HCT116 (cell line): ENCODE measurements at places on chromosomes 4 and X. TPM values are rescaled to one million over a fixed set of nuclear protein-coding genes. Genes with fewer than 3 reads are reported as not detected.

- DNase-seq = no peak
These were observed 245.0 kb upstream of the HTR2C start for GRCh38 chrX:114338870-114339269.

DNA sequence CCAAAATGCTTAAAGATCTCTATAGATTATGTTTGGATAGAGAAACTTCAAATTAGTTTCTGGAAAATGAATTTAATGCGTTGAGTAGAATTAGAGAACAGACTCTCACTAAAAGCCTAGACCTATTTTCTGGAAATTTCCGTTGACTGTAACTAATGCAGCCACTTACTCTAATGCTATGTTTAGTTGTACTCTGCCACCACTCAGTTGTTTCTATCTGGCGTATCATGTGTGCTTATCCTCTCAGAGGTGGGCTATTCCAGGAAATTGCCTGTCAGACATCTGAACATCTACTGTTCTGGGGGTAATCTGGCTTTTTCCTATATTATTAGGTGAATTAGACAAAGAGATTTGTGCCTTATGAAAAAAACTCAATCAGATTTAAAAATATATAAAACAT is 347.1 kb upstream of the FSTL5 start:
- DNase-seq = no peak

Gene LRIT3
- total RNA-seq = 0.47 TPM

- DNase-seq = no peak
These were observed 18.4 kb upstream of the ARMCX5 start for GRCh38 chrX:102580891-102581290.

DNA sequence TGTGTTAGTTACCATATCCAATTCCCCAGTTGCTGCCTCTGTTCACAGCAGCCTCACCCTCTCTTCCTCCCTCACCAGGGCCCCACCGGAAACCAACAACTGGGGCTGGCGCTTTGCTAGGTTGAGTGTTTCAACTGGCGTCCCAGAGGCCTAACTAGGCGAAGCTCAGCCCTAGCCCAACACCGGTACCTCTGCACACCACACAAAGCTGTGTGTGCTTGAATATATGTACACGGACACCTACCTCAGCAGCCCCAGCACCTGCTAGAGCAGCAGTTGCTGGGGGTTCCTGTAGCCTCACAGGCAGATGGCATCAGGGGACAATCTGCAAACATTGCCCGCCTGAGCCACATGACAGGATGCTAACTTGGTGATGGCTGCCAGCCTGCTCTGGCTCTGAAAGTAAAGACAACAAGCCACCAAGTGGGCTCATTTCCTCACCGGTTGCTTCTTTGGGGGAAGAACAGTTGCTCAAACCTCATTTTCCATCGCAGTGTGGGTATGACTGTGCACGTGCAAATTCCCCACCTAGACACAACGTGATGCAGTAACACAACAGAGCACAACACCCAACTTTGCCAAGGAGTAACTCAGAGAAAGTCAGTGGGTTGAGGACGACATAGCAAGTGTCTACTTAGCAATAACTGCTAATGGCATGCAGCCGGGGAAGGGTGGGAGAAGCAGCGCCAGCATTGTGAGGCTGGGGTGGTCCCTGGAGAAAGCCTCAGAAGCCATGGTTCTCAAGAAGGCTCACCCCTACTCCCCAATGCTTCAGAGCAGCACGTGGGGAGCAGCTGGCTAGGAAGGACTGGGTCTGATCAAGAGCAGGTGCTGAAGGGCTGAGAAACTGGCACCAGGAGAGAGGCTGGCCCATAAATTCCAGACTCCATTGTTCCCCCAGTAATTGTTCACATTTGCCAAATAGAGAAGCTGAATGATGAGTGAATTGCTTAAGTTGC is 139.5 kb downstream of the SH3KBP1 start:
- DNase-seq = no peak

- DNase-seq = no peak
These were observed 673.9 kb downstream of the SH3BGRL start for GRCh38 chrX:81875800-81876199.

DNA sequence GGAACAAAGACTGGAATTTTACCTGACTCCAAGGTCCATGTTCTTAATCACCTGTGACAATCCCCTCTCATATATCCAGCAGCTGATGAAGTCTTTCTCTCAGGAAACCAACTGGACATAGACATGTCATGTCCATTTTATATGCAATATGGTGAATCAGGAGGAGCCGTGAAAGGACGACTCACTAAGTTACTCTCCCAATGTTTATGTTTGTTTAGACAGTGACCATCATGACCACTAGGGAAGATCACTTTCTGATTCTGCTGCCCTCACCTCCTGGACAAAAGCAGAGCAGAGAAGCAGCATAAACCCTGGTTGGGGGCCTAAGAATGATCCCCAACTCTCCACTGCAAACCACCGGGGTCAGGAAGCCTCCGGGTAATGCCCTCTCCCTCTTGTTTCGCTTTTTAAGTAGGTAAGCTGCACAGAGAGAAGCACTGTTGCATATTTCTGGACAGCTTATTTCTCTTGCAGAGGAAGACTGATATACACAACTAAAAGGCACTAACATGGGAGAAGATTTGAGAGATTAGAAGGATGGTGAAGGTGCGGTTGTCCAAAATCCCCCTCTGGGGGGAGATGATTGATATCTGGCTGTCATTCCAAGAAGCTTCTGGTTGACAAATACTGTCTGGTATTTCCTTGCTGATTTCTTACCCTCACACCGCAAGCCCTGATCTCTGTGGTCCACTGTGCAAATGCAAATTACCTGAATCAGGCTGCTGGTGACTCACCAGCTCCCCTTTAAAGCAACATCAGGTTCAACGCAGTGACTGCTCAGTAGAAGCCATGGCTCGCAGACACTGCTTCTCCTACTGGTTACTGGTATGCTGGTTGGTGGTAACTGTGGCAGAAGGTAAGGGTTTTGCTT is at the start of gene ODAPH:
TSS of gene ODAPH (plus strand) at position 773 of the 871 bp plus-strand sequence. CDS start at position 790, 17 bp downstream.
- no peak for DNase-seq

DNA sequence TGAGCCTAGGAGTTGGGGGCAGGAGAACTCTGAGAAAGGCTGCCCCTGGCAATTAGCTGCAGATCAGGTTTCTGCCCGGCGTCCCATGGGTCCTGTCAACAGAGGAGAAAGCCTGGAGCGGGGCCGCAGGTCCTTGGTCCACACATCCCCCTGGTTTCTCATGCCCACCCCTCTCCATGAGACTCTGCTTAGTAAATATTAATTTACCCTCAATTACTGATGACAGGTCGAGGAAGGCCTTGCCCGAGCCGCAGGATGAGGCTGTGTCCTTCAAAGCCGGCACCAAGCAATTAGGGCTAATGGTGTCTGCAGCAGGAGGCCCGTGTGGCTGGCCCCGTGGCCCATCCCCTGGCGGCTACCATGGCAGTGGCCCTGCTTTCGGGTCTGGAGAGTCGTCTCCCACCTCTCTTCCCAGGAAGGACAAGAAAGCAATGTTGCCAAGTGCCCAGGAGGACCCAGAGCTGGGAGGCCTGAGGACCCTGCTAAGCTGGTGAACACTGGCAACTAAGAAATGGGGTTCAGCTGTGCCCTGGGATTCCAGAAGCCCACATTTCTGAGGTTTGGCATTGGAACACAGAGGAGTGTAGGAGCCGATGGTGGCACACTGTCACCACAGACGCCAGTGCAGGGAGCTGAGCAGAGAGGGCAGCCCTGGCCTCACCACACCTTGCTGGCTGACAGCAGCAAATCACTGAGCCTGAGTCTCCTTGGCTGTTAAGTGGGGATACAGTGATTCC is 114.6 kb downstream of the CPZ start:
- no peak for DNase-seq

DNA sequence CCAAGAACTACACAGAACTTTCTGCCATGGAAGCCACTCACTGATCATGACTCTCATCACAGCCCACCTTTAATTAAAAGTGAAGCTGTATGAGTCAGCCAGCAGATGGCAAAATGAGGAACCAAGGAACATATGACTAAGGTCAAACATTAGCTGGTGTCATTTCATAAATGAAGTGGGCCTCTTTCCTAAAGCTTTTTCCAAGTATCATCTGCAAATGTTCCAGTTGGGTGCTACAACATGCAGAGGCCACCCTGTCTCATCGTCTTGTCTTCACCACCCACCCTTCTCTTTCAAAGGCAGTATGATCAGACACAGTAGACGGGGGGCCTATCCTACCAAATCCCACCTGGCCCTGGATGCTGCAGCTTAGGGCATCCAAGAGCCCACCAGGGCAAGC is 9.2 kb upstream of the EOLA1 start:
- no peak for DNase-seq

GRCh38 chr4:182400790-182401189 is 157.6 kb downstream of the TENM3 start:
- DNase-seq = no peak

DNA sequence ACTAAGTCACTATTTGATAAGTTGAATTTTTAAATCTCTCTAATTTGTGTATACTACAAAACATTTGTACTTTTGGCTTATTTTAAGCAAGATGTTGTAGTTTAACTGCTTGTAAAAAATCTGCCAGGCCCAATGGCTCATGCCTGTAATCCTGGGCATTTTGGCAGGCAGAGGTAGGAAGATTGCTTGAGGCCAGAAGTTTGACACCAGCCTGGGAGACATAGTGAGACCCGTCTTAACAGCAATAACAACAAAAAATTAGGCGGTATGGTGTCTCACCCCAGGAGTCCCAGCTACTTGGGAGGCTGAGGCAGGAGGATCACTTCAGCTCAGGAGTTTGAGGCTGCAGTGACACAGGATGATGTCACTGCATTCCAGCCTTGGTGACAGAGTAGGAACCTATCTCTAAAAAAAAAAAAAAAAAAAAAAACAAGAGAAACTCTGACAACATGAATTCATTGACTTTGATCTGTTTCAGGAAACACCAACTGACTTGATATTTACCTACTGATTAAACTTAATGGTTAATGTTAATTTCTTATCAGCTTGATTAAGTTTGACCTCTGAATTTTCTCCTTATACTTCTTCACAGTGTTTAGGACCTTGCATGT is 8.9 kb downstream of the FHIP1A start:
- no peak for DNase-seq

Gene DUSP21
- total RNA-seq = not detected

DNA sequence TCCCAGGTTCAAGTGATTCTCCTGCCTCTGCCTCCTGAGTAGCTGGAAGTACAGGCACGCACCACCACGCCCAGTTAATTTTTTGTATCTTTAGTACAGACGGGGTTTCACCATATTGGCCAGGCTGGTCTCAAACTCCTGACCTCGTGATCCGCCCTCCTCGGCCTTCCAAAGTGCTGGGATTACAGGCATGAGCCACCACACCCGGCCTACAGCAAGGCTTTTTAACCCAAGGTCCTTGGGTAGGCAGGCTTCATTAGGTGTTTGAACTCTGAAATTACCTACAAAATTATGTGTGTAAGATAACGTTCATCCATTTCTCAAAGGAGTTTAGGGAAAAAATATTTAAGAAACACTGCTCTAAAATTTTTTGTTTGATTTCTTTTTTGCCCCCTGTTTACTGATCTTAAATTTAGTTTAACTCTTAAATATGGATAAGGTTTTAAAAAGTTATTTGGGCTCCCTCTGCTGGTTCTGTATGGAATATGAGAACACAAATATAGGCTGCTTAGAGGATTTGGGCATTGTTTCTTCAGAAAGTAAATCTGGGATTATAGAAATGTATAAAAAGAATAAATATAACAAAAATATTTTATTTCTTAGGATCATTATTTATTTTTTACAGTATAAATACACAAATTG is 92.8 kb downstream of the CBR4 start:
- peak; percentile 22 for DNase-seq

Gene HTN1
- not detected for total RNA-seq

DNA sequence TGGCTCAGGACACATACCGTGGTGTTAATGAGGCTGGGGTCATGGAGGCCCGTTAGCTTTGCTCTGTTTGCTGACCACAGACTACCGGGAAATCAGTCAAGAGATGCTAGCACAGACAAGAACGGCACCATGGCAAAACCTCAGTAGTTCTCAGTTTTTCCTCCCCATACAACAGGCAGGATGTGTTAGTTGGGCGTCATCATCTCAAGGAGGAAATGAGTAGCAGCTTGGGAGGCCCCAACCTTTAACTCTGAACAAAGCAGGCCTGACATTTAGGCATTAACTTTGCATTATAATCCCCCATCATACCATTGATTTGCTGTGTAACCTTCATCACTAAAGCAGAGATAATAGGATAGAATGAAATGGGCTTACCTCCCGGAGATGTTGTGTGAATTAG is 714.2 kb downstream of the RPA4 start:
- no peak for DNase-seq

GRCh38 chr4:16297003-16297402 is 70.7 kb upstream of the TAPT1 start:
- DNase-seq = no peak

- DNase-seq = peak; percentile 16
These were observed 991.4 kb downstream of the ARAP2 start for GRCh38 chr4:35252866-35253265.

- no peak for DNase-seq
These were observed 39.1 kb upstream of the MBTPS2 start for GRCh38 chrX:21800344-21800770.

Gene CORIN
- total RNA-seq = 3.5 TPM

DNA sequence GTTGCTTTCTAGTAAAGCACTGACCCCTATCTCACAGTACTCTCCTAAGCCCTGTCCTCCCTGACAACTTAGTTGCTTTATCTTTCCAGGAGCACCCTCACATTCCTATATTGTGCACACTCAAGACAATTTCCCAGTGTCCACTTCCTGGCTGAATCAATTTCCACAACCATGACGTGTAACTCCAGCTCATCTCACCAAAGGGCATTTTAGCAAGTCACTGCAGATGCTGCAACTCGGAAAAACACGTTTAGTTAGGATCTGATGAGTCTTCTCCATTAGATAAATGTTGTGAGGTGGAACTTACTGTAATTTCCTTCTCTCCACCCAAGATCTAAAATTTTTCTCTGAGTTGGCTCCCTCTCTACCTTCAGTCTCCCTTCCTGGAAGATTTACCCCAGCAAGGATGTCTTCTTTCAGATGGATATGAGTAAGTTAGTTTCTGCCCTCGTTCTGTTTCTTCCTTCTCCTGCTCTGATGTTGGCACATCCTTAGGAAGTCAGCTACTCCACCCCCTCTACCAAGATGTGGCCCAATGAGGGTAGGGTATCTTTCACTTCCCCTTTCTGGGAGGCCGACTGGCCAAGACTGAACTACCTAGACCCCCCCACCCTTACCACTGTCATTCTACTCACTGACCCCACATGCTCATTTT is 28.8 kb upstream of the IL13RA1 start:
- DNase-seq = no peak

Gene RCHY1
- 33.4 TPM for total RNA-seq

- no peak for DNase-seq
These were observed 159.2 kb upstream of the FAM241A start for GRCh38 chr4:111986095-111986494.

- no peak for DNase-seq
These were observed 151.5 kb downstream of the PTTG2 start for GRCh38 chr4:38111717-38112116.

- no peak for DNase-seq
These were observed 239.3 kb downstream of the RPA4 start for GRCh38 chrX:97123001-97123400.

DNA sequence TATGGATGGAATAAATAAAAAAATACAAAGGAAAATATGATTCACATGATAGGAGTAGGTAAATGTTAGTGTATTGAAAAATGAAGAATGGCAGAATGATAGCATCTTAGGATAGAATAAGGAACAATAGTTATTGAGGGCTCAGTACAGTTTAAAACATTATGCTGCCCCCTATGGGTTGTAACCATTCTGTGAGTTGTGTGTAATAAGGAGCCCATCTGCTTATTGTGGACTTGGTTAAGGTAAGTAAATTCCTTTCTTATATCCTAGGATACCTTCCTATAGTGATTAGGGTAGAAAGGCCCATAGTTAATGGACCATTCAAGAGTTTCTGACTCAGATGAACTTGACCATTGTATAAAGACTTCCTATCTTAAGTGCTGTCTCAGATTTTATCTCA is 195.8 kb downstream of the PDHA2 start:
- DNase-seq = peak; percentile 32
